Naive B cell (primary cell): ENCODE measurements at places on chromosomes 12 and 14.

GRCh38 chr14:49193332-49194065 is 392.7 kb downstream of the RPS29 start:
- DNase-seq: peak; percentile 34

DNA sequence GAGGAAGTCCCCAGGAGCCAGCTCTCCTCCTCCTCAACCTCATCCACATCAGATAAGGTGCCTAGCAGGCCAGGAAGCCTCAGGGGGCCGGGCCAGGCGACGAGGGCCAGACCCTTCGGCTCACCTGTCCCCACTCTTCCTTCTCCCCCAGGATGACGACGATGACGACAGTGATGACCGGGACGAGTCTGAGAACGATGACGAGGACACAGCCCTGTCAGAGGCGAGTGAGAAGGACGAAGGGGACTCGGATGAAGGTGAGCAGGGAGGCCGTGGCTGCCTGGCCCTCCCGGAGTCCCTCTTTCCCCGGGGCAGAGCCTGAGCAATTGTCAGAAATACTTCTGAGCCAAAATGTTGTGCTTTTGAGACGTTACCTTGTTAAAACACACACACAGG is 13.8 kb downstream of the SETD1B start:
- no peak for DNase-seq

- no peak for DNase-seq
Observed at GRCh38 chr14:86712727-86713126, 1182.8 kb downstream of the FLRT2 start.

- no peak for DNase-seq
Observed at GRCh38 chr12:80709811-80710726, 2.6 kb downstream of the MYF6 start.

GRCh38 chr12:56104815-56105608 is 653 bp downstream of the PA2G4 start:
- no peak for DNase-seq

DNA sequence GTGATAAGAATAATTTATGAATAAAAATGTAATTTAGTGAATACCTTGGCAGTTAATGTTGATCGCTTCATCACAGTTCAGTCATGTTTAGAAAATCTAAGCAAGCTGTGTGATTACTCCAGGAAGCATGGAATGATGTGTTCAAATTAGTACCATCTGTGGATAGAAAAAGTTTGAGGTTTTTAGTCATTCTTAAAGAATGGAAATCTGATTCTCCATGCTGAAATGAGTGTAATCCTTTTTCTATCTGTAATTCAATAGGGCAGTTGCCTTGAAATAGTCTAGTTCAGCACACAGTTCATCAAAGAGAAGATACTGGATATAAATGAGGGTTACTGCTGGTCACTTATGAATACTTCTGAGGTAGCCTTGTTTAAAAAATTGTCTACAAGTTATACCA is 127.2 kb upstream of the MYF6 start:
- no peak for DNase-seq

DNA sequence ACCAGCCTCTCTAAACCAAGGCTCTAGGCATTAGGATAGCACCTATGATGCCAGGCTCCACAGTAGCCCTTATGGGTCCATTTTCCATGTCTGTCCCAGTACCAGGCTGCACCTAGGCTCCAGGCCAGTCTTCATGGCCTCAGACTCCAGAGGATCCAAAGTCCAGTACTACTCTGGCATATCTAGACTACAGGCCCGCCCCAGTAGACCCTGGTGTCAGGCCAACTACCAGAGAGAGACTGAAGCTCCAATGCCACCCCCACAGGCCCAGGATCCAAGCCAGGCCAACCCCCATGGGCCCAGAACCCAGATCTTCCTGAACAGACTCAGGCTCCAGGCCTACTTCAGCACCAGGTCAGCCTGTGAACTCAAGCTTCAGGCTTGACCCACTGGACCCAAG is 287.0 kb downstream of the KCNC2 start:
- no peak for DNase-seq

DNA sequence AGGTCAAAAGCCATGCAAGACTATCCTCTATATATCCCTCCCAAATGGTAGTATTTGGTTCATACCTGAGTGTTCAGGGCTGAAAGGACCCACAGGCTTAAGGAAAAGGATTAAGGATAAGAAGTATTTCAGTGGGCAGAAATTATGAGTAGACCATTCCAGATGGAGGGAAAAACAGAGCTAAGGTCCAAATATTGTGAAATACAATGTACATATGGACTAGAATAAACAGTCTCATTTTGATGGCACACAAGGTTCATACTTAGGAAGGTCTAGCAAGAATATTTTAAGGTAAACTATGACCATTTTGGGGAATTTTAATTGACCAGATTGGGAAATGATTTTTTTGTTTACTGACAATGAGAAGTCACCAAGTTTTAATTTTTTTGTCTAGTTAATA is 124.6 kb downstream of the PRKD1 start:
- no peak for DNase-seq

- DNase-seq: no peak
Observed at GRCh38 chr12:27243006-27243405, 1.1 kb upstream of the STK38L start.

DNA sequence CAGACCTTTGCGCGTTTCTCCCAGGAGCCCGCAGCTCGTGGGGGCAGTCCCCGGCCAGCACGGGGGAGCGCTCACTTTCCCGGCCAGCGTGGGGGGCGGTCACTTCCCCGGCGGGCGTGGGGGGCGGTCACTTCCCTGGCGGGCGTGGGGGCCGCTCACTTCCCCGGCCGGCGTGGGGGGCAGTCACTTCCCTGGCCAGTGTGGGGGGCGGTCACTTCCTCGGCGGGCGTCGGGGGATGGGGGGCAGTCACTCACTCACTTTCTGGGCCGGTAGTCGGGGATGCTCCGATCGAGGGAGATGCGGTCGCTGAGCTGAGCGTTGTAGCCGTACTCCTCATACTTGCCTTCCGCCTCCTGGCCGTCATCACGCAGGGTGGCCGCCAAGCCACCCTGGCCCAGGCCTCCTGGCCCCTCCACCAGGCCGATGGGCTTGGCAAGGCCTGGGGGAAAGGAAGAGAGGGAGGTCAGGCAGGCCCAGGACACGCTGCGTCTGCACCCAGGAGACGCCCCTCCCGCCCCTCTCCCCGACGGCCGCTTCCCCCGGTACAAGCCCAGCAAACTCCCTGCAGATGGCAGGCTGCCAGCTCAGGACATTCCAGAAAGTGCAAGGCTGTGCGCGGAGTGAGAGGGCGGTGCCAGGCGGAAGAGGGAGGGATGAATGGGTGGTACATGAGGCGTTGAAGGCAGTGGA is 43.3 kb downstream of the GALNT9 start:
- DNase-seq: no peak

DNA sequence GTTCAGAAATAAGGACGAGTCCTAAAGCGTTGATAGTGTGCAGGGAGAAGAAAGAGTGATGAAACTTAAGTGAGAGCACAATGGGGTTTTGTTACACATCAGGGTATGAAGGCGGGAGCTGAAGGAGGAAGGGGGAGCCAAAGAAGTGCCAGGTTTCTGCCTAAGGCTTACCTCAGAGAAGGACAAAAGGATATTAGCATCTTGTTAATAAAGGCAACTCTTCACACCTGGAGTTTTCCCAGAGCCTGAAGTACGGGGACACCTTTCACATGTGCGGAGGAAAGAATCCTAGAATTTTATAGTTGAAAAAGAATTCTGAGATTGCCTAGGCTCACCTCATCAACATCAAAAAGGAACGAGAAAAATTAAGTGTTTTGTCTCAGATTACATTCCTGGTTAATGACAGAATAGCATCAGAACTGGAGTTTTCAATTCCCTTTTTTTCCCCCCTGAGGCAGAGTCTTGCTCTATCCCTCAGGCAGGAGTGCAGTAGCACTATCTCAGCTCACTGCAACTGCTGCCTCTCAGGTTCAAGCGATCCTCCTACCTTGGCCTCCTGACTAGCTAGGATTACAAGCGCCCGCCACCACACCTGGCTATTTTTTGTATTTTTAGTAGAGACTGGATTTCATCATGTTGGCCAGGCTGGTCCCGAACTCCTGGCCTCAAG is 2.2 kb upstream of the SAV1 start:
- no peak for DNase-seq

- DNase-seq: no peak
Observed at GRCh38 chr14:68705741-68706283, 87.1 kb downstream of the ZFP36L1 start.

DNA sequence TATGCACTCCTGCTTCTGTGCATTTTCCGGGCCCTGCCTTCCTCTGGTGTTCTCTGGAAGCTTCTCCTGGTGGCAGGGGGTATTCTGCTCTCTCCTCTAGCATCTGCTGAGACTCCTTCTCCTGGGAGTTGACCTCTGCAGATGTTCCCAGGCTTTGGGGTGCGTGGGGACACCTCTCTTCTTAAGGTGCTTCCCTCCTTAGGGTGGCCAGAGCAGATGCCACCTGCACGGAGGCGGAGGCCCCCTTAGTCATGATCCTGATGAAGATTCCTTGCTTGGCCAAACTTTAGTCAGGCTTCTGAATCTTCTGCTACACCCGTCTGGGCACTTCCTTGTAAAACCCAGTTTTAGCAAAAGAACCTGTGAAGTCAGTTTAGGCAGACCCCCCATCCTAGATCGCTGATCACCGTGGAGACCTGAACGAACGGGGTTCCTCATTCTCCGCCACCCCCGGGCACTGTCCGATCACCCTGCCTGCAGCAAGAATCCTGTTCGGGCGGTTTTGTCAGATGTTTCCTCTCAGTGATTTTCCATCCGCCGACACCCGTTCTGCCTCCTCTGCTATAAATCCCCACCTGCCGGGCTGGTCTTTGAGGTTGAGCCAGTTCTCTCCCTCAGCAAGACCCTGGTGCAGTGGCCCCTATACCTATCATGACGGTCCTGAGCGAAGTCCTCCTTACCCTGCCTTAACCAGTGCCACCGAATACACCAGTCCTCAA is 111.9 kb downstream of the CALM1 start:
- no peak for DNase-seq

DNA sequence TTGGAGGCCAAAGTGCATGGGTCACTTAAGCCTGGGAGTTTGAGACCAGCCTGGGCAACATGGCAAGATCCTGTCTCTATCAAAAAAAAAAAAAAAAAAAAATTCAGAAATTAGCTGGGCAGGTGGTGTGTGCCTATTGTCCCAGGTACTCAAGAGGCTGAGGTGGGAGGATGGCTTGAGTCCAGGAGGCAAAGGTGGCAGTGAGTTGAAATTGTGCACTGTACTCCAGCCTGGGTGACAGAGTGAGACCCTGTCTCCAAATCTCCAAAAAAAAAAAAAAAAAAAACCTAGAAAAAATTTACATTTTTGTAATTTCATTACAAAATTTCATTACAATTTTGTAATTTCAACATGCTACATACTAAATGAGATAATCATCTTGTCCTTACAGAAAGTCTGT is 42.7 kb downstream of the SYNE2 start:
- no peak for DNase-seq

DNA sequence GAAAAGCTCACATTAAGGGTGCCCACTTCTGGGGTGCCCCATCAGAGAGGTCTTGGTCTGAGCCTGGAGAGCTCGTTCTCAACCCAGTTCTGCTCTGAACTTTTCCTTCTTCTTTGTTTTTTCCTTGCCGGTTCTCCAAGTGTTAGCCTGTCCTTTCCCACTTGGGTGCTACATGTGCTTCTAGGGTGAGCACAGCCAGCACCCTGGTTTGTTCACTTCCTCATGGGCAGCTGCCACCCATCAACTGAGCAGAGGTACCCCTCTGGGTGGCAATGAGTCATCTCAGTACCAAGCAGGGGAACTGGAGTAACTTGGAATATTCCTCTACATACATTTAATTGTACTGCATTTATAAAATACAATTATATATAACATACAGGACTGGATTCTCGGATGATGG is 3.9 kb upstream of the SYNE3 start:
- DNase-seq: peak; percentile 26

- DNase-seq: no peak
Observed at GRCh38 chr12:67919406-67919805, 69.8 kb upstream of the IFNG-AS1 start.

DNA sequence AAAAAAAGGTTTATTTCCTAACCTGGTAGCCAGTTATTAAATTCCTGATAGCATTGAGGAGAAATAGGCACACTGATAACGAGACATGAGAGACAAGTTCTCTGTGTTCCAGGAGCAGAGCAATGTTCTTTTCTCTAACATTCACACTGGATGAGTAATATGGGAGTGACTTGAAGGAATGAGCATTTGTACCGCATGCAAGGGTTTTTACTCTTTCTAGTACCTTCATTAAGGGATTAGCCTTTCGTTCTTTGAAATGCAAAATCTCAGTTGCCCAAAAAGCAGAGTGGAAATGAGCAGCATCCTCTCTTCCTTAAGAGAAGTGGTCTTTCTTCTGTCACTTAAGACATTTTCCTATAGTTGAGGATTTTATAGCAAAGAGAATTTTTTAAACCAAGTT is 54.7 kb downstream of the FGD4 start:
- no peak for DNase-seq

DNA sequence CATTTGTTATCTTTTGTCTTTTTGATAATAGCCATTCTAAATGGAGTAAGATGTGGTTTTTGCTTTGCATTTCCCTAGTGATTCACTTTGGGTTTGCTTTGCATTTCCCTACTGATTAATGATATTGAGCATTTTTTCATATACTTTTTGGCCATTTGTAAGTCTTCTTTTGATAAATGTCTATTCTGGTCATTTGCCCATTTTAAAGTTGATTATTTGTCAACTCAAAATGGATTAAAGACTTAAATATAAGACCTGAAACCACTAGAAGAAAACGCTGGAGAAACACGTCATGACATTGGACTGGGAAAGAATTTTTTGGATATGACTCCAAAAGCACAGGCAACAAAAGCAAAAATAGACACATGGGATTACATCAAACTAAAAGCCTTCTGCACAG is 148.0 kb downstream of the APAF1 start:
- no peak for DNase-seq

DNA sequence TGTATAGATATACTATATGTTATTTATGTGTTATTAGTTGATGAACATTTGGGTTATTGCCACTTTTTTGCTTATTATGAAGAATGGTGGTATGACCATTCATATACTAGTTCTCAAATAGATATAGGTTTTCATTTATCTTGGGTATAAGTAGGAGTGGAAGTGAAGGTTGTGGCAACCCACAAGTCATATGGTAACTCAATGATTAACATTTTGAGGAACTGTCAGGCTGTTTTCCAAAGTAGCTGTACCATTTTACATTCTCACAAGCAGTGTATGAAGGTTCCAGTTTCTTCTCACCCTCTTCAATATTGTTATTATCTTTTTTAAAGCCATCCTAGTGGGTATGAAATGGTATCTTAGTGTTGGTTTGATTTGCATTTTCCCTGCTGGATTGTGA is 19.0 kb upstream of the MSRB3 start:
- DNase-seq: no peak

DNA sequence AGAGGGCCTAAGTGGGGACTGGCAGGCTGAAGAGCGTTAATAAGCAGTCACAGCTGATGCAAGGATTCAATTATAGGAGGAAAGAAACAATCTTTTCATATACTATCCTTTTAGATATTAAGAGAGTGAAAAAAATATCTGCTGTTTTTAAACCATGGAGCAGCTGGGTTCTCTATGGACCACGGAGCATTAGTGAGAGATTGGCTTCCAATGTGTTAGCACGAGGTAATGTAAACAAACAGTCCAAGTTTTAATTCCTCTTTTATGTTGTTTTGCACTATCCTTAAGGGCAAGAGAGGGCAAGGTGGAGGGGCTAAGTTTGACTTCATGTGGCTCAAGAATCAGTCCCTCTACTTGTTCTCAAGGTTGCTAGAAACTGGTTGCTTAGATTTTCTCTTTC is 30.9 kb downstream of the CDKN1B start:
- DNase-seq: no peak

- DNase-seq: peak; percentile 88
Observed at GRCh38 chr14:93939304-93940229, 12.4 kb downstream of the FAM181A start.

GRCh38 chr14:75654127-75654732 is 6.4 kb downstream of the ERG28 start:
- DNase-seq: peak; percentile 74

GRCh38 chr14:72640911-72641485 is 252.9 kb downstream of the DPF3 start:
- no peak for DNase-seq
